Activated CD4-positive, alpha-beta T cell treated with anti-CD3 and anti-CD28 coated beads, Interleukin-2, amount 50 U/mL, for 4 hours (primary cell): ENCODE measurements at places on chromosomes 3 and 15.

DNA sequence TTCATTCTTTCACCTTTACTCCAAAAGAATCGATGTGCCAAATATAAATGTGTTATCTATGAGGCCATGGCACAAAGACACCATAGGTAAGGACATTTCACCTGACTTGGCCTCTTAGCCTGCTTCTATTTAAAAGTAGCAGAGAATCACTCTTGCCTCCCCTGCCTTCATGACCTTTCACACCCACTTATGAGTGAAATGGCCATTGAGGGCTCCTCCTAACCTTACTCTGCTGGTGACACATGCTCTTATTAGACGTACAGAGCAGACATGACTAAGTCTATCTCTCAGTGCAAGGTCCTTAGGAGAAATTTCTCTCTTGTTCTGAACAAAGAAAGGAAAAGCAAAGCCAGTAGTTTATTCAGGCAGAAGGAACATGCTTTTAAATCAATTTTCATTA lies 150.7 kb downstream of the LRTM1 start:
- no peak for DNase-seq

GRCh38 chr3:17714473-17714872 lies 28.0 kb downstream of the TBC1D5 start:
- no peak for DNase-seq

GRCh38 chr15:99593070-99593469 lies 27.3 kb downstream of the MEF2A start:
- DNase-seq, result no peak

DNA sequence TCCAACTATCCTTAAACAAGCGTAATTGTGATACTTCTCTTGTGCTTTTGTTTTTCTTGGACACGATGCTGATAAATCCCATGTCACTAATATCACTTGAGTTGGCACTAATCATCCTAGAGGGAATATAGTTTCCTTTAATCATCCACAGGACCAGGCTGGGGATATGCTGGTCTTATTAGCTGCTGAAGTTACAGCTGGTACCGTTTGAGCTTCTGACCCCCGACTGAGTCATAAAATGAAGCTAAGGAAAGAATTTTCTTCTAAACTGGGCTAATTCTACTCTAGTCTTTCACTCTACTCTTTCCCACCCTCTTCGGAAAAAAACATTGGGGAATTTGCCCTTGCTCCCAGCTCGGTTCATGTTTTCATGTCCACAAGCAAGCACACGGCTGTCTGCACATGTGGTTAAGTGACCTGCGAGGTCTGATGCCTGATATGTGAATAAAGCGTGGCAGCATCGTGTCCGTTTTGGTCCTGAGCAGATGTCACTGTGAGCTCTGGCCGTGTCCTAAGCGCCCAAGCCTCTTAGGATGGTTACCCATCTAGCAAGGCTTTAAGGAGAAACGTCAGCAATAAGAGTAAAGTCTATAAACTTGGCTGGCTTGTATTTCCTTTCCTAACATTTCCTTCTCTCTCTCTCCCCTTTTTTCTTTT lies 223.7 kb downstream of the ITPR1 start:
- DNase-seq, result no peak

DNA sequence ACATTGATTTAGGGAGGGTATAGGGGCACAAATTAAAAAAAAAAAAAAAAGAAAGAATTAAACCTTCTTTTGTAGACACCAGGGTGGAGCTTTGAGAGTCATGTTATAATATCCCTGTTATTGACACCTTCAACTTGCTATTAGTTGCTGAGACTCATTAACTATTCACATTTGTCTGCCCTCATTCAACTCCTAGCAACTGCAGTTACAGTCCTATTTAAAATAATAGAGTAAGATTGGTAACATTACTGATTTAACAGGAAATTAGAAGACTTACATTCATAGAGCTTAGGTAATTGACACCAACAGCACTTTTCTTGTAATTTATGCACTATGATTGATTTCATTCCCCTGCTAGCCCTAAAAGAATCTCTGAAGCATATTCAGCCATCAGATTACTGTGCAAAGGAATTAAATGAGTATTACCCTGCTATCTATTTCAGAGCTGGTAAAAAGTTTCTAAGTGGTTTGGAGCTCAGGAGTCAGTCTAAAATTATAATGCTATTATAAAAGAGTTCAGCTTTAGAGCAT lies 148.8 kb upstream of the TBL1XR1 start:
- DNase-seq, result no peak

GRCh38 chr15:62709261-62709660 lies 333.3 kb upstream of the TPM1 start:
- no peak for DNase-seq
